ENCODE measurements at places on chromosomes 6 and 20.

- no peak for DNase-seq
These were observed 17.0 kb downstream of the CRISP1 start for GRCh38 chr6:49849213-49849907.

DNA sequence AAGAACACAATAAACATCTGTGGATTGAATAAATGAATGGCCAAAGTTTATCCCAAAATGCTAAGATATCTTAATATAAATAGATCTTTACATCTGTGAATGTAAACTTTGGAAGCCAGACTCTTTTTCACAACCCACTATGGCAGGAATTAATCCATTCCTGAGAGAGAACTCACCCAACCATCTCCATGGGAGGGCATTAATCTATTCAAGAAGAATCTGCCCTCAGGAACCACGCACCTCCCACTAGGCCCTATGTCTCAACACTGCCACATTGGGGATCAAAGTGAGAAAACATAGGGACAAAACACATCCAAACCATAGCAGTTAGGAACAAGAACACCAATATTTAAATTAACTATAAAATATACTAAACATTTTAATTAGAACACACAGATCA is 3.4 kb downstream of the UBE3D start:
- no peak for DNase-seq

GRCh38 chr6:156046268-156046665 is 590.6 kb upstream of the NOX3 start:
- no peak for DNase-seq

DNA sequence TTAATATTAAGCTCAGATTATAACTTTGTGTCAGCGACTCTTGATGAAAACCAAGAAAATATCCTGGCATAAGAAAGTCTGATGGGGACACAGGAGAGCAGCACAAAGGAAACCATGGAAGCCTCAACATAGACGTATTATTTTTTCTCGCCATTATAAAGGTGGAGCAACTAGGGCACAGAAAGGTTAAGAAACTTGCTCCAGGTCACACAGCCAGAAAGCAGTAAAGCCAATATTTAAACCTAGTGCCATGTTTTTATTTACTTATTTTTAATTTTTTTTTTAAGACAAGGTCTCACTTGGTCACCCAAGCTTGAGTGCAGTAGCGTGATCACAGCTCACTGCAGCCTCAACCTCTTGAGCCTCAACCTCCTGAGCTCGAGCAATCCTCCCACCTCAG is 259.3 kb downstream of the PREX1 start:
- no peak for DNase-seq

GRCh38 chr6:145003145-145003544 is 718.0 kb downstream of the UTRN start:
- DNase-seq, result no peak

Measured in left ventricle myocardium inferior (tissue), 1 donor.